Stimulated activated CD4-positive, alpha-beta T cell treated with anti-CD3 and anti-CD28 coated beads, Interleukin-2, amount 100 ng/mL, for 48 hours (primary cell): ENCODE measurements at places on chromosomes 6 and 20.

- DNase-seq, result no peak
These were observed 105.0 kb downstream of the SYCP2 start for GRCh38 chr20:59828125-59829053.

- DNase-seq, result no peak
These were observed 11.0 kb upstream of the HIVEP1 start for GRCh38 chr6:12001004-12001705.

DNA sequence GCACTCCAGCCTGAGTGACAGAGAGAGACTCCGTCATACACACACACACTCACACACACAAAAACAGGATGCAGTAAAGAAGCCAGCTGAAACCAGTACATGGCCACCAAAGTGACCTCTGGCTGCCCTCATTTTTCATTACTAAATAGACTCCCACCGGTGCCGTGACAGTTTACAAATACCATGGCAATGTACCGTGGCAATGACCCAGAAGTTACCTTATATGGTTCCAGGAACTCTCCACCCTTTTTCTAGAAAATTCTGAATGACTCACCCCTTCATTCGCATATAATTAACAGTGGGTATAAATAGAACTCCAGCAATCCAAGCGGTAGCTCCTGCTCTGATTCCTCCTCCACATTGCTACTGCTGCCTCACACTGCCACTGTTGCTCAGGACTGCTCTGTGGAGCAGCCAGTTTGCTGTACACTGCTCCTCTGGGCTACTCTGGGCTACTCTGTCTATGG is 57.7 kb downstream of the SNX5 start:
- no peak for DNase-seq

- DNase-seq, result no peak
These were observed 91.4 kb upstream of the AFDN start for GRCh38 chr6:167735084-167735950.

DNA sequence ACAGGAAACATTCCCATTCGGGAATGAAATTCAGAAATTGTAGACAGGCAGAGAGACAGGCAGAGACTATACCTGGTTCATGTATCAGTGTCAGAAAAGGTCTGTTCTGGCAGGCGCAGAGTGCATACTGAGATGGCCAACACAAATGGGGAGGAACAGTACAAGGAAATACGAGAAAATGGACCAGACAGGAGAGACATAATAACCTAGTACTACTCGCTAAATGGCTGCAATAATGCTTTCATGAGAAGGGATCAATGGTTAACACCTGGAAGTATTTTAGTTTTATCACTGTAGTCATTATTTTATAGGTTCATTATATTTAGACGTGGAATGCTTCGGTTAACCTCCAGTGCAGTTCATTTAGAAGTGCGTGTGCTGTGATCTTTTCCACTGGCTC is 58.9 kb downstream of the CD83 start:
- no peak for DNase-seq

- no peak for DNase-seq
These were observed 312 bp downstream of the TXNDC5 start for GRCh38 chr6:7910298-7910653.

DNA sequence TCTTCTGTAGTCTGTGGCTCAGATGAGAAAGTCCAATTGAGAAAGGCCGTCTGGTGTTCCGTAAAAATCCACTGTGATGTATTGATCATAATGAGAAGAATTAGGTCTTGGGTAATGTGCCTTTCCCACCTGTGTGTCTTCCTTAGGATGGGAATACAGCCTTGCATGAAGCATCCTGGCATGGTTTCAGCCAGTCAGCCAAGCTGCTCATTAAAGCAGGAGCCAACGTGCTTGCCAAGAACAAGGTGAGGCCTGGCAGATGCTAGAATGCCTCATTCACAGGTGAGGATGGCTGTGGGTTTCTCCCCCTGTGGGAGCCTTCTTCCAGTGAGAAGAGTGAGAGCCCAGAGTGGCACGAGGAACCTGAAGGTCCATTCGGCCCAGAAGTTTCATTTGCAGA is 32.7 kb downstream of the LYRM2 start:
- DNase-seq, result no peak

DNA sequence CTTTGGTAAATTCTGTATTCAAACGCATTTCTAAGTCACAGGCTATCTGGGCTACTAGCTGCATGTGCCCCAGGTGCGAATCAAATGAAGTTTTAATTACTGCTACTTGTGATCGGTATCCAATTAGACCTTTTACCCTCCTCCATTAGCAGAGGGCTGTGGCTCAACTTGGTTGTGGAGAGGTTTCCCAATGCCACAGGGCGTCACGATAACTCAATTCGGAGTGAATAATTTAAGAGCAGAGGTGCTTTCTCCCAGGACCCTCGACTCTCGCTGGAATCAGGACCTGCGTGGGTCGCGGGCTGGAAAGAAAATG is 640 bp downstream of the SAYSD1 start:
- DNase-seq, result no peak

DNA sequence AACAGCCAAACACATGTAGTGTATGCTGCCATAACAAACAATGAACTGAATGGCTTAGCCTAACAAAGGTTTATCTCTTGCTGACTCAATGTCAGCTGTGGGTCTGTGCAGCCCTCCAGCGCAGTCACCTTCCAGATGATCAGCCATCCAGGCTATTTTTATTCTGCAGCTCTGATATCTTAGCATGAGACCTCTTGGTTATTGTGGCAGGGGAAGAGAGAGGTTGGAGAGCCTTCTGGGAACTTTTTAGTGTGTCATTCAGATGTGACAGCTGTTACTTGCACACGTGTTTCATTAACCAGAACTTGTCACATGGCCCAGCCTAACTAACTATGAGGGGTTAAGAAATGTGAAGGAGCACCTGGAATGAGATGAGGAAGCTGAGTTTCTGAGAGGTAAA is 202.5 kb downstream of the DHX35 start:
- DNase-seq, result no peak

DNA sequence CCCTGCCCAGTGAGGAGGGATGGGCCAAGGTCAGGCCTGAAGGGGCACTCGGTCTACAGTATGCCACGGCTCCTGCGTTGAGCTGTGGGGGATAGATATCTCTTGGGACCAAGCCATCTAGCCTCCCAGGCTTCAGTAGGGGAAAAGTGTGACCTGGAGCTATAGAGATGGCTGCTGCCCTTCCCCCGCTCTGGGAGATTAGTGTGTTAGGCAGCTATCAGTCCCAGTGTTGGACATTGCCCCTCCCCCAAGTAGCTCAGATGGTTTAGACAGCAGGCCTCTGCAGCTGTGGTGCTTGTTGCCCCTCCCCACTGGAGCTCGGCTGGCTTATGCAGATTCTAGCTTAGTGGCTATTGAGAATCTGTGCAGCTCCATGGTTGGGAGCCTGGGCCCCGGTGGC is 56.8 kb downstream of the KHDRBS2 start:
- no peak for DNase-seq

- no peak for DNase-seq
These were observed 404.0 kb downstream of the SMOC2 start for GRCh38 chr6:168844821-168845609.

- DNase-seq, result peak; percentile 30
These were observed 218.2 kb downstream of the BMP7 start for GRCh38 chr20:57048027-57048869.

DNA sequence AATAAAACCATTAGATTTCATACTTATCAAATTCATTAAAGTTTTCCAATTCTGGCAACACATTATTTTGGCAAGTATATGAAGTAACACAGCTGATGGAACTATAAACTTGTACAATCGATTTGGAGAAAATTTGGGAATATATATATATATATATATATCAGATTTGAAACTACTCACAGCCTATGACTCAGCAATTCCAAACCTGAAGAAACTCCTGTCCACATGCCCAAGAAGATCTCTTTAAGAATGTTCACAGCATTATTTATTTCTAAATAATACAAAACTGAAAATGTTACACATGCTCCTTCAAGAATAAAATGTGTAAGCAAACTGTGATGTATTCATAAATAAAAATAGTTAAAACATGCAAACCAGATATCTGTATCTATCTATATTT is 270.1 kb downstream of the TFAP2A start:
- DNase-seq, result no peak

GRCh38 chr6:6686176-6686575 is 97.7 kb downstream of the LY86 start:
- no peak for DNase-seq

- DNase-seq, result no peak
These were observed 54.2 kb upstream of the MLN start for GRCh38 chr6:33857932-33858475.

- DNase-seq, result no peak
These were observed 7.4 kb downstream of the DLL1 start for GRCh38 chr6:170283212-170284081.

DNA sequence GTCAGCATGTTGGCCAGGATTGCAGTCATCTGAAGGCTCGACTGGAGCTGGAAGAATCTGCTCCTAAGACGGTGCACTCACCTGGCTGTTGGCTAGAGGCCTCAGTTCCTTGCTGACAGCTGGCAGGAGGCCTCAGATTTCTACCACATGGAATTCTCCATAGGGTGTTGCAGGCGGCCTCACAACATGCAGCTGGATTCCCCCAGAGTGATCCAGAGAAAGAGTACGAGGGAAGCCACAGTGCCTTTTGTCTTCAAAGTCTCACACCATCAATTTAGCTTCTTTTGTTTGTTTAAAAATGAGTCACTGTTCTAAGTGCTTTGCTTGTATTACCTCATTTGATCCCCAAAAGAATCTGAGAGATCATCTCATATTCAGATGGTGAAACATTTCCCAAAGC is 65.5 kb upstream of the FYN start:
- DNase-seq, result no peak

DNA sequence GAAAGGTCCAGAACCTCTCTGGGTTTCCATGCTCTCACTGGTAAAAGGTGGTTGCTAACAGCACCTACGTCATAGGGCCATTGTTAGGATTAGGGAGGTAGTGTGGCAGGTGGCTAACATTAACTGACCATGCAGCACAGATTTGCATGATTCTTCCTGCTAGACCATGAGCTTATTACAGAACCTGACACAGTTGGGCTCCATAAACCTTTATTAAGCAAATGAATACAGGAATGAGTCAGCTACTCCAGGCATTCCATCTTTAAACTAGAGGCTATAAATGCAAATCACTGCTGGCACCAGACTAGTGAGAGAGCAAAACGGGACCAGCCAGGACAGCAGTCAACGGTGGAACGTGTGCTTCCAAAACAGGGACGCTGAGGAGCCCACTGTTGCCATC is 440.1 kb downstream of the PTPRT start:
- no peak for DNase-seq

DNA sequence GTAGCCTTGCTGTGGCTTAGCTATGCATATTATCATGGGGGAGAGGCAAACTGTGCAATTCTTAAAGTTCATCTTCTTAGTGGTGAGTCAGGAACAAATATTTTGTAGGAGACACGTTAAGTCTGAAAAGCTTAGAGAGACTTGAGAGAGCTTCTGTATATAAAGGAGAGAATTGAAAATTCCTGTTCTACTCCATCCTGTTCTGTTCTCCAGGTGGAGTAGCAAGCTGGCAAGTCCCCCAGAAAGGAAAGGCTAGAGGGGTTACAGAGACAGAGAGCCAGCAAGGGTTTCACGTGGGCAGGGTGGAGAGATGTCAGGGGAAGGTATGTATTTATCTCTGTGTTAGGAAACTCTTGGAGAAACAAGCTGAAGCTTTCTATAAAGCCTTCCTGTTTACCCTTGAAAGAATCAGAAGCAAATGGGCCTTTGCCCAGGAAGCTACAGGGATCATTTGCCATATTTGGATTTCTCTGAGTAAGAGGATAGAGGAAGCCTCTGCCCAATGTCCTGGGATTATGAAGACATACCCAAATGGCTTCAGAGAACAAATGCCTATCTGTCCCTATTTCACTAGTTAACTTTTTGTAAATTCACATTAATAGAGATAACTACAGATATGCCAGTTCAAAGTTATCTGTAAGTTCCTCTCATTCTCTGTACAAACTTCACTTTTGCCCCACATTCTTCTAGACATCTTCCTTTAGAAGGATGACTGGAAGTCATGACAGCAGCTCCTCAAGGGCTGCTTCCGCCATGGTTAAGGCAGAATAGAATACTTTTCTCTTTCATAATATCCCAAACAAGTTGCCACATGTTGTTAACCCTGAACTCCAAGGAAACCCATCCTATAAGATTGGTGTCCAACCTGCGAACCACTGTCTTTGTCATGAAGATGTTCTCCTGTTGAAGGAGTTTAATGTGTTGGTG is 126.7 kb upstream of the NEDD9 start:
- no peak for DNase-seq

- DNase-seq, result no peak
These were observed 92.7 kb downstream of the EYA4 start for GRCh38 chr6:133333852-133334251.

DNA sequence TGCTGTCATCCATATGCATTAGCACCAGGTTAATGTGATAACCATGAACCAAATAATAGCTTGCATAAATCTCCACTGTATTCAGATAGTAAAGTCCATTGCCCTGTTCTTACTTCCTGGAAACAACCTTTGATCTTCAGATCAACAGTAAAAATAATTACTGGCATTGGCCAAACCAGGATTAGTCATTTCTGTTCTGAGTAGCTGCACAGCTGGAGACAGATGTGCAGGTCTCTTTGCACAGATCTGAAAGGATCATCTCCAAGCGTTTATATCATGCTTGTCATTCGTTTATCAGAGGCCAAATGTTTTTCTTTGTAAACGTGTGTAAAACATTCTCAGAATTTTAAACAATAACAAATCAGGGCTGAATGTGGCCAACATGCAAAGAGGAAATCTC is 134.4 kb upstream of the HMGCLL1 start:
- no peak for DNase-seq

GRCh38 chr6:166021429-166021828 is 146.2 kb downstream of the TBXT start:
- DNase-seq, result no peak

- no peak for DNase-seq
These were observed 34.3 kb downstream of the HLA-DMB start for GRCh38 chr6:32906539-32906938.

GRCh38 chr6:127342296-127342945 is 988 bp downstream of the ECHDC1 start:
- DNase-seq, result no peak

DNA sequence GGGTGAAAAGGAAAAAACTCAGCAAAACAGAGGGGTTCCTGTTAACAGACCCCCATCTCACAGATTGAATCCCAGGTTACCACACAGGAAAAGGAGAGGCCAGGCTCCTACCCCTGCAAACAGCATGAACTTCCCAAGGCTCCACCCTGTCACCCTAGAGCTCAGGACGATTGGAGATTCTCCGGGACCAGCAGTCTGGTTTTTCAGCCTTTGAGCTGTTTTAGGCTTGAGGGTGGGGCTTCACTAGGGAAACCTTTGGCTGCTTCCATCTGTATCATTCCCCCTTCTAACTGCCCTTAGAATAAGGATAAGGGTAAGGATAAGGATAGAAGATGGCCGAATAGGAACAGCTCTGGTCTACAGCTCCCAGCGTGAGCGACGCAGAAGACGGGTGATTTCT is 16.0 kb downstream of the C6orf58 start:
- DNase-seq, result no peak

DNA sequence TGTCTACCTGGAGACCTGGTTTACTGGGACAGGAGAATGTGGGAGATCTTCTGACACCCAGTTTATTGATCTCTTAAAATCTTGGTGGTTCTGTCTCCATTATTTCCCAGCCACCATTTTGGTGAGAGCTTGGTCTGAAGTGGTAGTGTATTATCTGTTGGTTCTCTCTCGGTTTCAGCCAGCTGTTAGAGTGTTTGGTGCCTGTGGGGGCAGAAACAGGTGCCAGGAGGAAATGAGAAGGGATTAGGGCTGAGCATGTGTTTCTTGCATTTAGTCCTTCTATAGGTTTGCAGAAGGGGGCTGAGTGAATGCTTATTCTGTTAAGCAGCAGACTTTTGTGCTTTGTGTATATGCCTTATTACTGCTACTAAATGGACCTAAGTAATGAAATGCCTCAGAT is 9.6 kb downstream of the JARID2 start:
- no peak for DNase-seq
